ENCODE measurements at places on chromosomes 6 and 20.
A peak's percentile ranks its signal among the peaks of the same experiment; 100 is the strongest.

- peak; percentile 21 for DNase-seq
Measured at GRCh38 chr6:21604081-21604480, 10.5 kb downstream of the SOX4 start.

DNA sequence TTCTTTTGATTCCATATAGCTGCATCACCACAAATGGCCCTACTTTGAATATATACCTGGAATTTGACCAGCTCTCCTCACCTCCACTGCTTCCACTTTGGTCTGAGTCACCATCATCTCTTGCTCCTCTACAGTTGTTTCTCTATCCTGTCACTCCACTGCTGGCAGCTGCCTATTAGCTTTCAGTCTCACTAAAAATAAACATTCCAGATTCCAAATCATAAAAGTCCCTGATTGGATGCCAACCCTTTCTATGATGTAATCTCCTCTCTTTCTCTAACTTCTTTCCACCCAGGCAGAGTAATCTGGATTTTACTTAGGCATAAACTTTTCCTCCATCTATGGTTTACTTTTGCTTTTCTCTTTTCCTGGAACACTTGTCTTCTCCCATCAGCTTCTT is 49.1 kb downstream of the RFPL4B start:
- DNase-seq, result no peak

DNA sequence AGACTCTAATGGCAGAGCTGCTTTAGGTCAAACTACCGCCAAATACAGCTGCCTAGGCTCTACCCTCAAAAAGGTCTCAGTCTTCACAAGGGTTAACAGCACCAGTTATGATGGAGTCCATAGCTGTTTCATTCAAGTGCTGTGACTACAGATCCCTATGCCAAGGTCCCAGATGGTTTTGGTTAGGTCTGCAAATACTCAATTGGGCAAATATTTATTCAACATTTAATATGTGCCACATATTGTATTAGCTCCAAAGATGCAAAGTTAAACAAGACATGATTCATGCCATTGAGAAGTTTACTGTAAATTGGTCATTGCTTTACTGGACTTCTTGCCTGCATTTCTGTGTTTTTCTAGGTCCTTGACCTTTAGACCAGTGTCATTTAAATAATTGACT is 55.8 kb upstream of the TFAP2D start:
- no peak for DNase-seq

DNA sequence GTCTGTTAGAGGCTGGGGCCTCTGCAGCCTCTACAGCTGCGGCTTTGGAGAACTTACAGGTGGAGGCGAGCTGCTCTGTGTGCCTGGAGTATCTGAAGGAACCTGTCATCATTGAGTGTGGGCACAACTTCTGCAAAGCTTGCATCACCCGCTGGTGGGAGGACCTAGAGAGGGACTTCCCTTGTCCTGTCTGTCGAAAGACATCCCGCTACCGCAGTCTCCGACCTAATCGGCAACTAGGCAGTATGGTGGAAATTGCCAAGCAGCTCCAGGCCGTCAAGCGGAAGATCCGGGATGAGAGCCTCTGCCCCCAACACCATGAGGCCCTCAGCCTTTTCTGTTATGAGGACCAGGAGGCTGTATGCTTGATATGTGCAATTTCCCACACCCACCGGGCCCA is 2.6 kb downstream of the TRIM39 start:
- no peak for DNase-seq

- no peak for DNase-seq
Measured at GRCh38 chr6:128686084-128686483, 165.7 kb upstream of the PTPRK start.

DNA sequence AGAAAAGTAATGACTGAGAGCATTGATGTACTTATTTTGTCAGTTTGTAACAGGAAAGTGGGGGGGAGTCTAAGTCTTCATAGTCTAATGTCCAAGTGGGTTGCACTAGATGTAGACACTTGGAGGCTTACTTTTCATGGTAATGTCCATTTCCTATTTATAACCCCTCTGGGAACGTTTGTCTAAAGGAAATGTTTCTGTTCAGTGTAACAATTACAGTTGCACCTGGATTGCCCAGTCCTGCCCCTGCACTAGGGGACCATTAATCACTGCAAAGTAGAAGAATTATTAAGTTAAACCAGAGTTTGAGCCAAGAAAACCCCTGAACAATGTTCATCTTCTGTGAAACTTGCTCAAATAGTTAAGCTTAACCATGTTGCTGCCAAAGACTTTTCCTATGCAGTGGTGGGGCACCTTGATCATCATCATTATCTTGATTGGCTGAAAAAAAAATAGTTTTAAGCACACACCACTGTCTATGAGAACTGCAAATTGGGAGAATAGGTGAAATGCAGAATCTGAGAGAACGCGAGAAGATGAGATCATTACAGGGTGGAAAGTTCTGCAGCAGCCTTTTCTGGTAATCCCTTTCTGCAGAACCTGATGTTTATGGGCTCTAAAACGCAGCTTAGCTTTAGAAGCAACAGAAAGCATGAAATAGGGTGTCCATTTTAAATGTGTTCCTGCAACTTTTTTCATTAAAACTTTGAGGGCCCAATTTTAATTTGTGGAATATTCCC is 106.0 kb downstream of the ZNF217 start:
- DNase-seq, result no peak

DNA sequence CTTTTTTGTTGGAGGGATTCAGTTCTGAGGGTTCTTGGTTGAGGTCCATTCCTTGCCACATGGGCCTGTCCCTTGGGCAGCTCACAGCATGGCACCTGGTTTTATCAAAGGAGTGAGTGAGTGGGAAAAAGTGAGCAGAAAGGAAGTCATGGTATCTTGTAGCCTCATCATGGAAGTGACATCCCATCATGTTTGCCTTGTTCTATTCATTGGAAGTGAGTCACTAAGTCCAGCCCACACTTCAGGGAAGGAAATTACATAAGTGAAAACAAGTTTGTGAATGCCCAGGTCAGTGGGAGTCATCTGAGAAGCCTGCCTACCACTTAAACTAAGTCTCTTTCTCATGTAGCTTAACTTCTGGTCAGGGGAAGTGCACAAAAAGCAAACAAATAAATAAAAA is 32.8 kb upstream of the ZNFX1 start:
- no peak for DNase-seq

DNA sequence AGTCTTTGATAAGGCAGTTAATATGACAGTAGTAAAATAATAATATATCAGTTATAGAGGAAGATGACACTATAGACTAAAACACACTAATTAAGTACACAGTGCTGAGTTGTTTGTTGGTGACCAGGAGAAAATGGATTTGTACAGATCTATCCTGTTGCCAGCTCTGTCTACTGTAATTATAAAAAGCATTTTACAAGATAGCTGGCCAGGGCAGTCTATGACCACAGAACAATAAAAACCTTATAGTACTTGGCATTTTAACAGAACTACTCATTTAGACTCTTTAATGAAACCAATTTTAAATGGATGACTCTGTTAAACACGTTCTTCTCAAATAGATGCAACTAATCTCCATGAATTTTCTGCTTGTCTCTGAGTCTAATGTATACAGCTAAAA is 367.5 kb downstream of the BTBD9 start:
- no peak for DNase-seq

- DNase-seq, result no peak
Measured at GRCh38 chr6:68042339-68043121, 592.6 kb upstream of the ADGRB3 start.

- no peak for DNase-seq
Measured at GRCh38 chr6:40611434-40611833, 24.3 kb upstream of the LRFN2 start.

DNA sequence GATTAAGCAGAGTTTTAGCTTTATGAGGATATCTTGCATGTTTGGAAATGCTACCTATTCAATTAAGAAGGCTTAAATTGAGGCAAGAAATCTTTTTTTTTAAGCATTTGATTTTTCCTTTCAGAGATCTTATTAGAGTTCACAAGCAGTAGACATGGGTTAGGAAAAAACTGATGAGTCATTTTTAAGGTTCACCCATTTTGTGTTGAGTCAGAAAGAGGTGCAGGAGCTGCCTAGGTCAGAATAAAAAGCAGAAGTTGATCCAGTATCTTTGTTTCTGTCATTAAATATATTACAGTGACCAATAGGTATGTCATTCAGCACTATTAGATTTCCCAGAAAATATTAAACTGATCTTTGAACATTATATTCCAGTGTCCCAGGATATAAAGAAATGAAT is 306.8 kb downstream of the LMBRD1 start:
- no peak for DNase-seq

DNA sequence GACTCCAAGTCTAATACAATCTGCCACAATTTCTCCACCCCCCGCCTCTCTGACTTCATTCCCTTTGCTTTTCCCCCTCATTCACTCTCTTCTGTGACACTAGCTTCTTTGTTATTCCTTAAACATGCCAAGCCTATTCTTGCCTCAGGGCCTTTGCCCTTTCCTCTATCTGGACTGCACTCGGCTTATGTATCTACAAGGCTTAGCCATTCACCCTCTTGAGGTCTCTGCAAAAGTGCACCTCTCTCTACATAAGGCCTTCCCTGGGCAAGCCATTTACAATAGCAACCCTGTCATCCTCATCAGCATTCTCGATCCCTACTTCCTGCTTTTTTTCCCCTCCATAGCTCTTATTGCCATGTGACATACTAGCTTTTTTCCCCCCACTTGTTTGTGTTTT is 168.9 kb downstream of the PDSS2 start:
- DNase-seq, result no peak

- no peak for DNase-seq
Measured at GRCh38 chr6:1801401-1801800, 191.7 kb downstream of the FOXC1 start.

DNA sequence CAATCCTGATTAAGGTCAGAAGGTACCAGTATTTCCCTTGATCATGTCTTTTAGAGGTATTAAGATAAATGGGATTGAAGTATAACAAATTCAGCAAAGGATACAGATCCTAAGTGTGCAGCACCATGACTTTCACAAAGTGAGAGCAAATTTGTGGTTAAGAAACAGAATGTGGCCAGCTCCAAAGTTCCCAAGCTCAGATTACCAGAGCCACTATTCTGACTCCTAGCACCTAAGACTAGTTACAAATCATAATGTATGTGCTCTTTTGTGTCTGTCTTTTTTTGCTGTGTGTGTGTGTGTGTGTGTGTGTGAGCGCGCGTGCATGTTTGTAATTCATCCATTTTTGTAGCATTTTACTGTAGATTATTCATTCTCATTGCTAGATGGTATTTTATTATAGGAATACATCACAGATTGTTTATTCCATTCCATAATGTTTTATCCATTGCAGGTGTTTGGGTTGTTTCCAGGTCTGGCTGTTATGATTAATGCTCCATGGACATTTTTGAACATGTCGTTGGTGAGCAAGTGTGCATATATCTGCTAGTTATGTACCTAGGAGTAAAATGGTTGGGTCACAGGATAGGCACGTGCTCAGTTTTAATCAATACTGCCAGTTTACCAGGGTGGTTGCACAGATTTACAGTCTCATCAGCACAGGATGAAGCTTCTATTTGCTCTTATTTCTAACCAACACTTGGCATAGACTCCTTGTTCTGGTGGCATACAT is 314.0 kb upstream of the JAG1 start:
- no peak for DNase-seq

GRCh38 chr20:61185841-61186601 is 66.0 kb upstream of the CDH4 start:
- DNase-seq, result peak; percentile 29

DNA sequence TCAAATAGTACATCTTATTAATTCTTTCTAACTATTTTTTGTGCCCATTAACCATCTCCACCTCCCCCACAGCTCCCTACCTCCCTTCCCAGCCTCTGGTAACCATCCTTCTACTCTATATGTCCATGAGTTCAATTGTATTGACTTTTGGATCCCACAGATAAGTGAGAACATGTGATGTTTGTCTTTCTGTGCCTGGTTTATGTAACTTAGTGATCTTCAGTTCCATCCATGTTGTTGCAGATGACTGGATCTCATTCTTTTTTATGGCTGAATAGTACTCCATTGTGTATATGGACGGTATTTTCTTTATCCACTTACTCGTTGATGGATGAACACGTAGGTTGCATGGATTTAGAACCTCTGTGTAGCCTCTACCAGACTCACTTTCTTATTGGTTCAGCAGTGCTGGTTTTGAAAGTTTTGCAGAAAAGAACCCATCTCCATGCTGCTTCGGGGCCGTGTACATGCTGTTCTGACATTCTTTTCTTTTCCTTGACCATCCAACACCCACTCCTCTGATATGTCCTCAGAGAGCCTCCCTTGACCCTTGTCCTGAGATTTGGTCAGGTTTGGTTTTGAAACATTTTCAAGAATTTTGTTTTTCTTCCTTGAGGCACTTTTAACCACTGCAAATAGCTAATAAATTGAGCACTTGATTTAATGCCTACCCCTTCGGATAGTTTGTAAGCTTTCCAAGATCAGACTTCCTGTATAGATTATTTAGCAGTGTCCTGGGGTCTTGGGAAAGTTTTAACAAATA is 231.2 kb upstream of the ZFP64 start:
- DNase-seq, result peak; percentile 6

- no peak for DNase-seq
Measured at GRCh38 chr6:138230759-138231380, 12.6 kb upstream of the PBOV1 start.

- peak; percentile 66 for DNase-seq
Measured at GRCh38 chr6:16725145-16725864, 36.0 kb downstream of the ATXN1 start.

DNA sequence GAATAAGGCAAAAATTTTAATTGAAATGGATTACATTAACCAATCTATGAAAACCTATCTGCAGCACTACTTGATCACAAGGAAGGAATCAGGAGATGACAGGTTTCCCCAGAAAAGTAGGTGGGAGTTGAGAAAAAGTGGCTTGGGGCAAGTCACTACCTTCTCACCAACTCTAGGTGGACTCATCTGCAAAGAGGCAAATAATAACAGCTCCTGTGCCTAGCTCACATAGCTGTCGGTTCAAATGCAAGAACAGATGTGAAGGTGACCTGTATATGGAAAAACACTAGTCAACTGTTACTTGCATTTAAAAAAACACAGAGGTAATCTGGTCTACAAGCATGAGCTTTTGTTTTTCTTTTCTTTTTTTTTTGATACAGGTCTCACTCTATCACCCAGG is 67.2 kb downstream of the POPDC3 start:
- DNase-seq, result no peak

DNA sequence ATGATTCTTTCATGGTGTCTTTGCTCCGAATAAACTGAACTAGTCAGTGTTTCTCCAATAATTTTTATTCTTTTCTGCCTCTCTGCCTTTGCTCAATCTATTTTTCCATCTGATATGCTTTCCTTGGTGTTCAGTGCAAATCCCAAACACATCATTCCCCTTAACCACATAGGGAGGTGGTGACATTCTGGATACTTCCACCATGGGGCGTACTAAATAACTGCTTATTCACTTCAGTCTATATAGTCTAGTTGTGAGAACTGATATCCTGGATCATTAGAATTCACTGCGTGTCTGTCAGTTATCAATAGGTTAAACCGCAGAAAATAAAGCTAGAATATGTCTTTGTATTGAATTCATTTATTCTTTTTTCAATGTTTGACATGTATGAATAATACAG is 83.1 kb downstream of the KCNQ5 start:
- no peak for DNase-seq

GRCh38 chr6:63352544-63353285 is 32.9 kb upstream of the LGSN start:
- DNase-seq, result no peak

GRCh38 chr6:109299776-109300564 is 82.3 kb downstream of the CD164 start:
- no peak for DNase-seq

- DNase-seq, result no peak
Measured at GRCh38 chr6:14089224-14089623, 28.3 kb upstream of the CD83 start.
